Stimulated activated CD8-positive, alpha-beta memory T cell treated with anti-CD3 and anti-CD28 coated beads, Interleukin-4, amount 100 ng/mL, for 48 hours (primary cell): ENCODE measurements at places on chromosomes 12 and 14.

DNA sequence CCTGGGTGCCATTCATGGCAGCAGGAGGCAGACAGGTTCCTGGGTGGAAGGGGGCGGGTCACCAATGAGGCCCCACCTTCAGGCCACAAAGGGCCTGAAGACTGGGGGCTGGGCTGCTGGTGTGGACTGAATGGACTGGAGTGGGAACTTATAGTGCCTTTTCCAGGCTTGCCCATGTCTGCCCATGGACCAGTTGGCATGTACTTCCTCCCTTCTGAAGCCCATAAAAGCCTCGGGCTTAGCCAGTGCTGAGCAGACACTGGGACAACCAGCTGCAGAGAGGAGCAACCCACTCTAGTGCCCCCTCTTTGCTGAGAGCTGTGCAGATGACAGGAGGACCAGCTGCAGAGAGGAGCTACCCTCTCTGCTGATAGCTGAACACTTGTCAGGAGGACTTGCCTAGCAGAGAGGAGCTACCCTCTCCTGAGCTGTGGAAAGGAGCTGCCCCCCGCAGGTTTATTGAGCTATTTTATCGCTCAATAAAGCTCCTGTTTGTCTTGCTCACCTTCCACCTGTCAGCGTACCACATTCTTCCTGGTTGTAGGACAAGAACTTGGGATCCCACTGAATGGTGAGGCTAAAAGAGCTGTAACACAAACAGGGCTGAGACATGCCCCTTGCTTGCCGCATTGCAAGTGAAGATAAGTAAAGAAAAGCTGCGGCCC lies 34.0 kb downstream of the APAF1 start:
- no peak for DNase-seq

DNA sequence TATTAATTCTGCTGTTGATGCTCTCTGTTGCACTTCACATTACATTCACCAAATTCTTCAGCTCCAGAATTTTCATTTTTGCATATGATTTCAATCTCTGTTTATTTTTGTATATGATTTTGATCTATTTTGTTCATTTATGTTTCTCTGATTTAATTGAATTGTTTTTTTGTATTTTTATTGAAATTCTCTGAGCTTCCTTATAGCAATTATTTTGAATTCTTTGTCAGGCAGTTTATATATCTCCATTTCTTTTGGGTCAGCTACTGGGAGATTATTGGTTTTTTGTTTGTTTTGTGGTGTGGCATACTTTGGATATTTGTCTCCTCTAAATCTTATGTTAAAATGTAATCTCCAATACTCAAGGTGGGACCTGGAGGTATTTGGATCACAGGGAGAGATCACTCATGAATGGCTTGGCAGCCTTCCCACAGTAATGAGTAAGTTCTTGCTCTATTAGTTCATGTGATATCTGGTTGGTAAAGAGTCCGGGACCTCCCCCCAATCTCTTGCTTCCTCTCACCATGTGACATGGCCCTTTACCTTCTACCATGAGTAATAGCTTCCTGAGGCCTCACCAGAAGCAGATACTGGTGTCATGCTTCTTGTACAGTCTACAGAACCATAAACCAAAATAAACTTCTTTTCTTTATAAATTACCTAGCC lies 8.7 kb upstream of the TCL1A start:
- no peak for DNase-seq

- no peak for DNase-seq
These were observed 27.3 kb downstream of the CCDC88C start for GRCh38 chr14:91390165-91390778.

DNA sequence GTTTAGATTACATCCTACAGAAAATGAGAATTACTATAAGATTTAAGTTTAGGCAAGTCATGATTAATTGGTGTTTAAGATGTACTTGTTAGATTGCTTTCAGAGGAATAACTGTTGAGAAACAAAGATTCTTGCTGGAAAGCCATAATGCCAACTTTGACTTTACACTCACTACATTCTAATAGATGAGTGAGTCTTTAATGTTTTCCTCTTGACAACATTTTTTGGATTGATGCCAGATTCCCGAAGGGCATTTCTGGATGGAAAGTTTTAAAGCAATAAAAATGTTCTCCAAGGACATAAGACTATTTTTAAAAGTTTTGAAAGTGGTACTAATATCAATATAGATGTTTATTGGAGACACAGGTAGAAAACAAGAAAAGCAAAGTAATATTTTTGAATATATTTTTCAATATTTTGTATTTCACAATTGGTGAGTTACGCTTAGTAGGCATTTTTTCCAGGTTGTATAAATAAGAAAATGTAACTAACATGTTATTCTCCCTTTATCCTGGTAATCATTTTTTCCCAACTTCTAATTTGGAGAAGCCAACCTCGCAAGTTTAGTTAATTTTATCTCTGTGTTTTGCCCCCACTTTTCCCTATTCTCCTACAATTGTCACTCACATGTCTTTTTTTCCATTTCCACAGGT lies 307.3 kb downstream of the CEP128 start:
- DNase-seq = no peak

DNA sequence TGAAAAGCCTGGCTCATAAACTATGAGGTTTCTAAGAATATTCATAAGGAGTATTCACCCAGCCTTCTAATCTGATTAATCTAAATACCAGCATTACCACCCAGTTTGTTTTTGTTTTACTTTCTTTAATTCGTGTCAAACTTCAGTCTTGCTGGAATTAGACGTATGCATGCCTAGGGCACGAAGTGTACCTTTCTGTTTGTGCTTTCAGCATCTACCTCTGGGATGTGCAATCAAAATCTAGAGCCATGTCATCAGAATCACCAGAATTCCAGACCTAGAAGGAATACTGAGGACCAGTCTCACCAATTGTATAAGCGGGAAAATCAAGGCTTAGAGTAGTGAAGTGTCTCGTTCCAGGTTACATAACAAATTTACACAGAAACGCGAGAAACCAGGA lies 57.3 kb downstream of the KITLG start:
- DNase-seq = no peak

DNA sequence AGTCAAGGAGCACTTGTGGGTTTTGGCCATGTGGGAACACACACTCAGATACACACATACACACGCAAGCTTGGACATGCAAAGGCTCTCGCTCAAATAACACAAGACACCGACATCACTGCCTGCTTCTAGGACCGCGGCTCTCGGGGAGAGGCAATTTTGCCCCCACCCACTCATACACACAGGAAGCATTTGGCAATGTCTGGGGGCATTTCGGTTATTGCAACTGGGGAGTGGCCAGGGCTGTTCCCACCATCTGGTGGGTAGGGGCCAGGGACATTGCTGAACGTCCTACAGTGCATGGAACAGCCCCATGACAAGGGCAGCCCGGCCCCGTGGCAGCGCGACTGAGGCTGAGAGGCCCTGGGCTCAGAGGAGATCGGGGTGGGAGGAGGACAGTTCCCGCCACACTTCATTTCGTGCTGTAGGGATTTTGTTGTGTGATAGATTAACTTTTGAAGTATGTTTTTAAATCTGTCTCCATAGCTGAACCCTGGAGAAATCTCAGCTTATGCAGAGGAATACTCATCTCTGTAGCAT lies 35.6 kb downstream of the RIMBP2 start:
- no peak for DNase-seq

- DNase-seq = no peak
These were observed 135.9 kb downstream of the TMEM30B start for GRCh38 chr14:61145034-61145902.

- no peak for DNase-seq
These were observed 12.8 kb downstream of the KRT80 start for GRCh38 chr12:52178984-52179383.

DNA sequence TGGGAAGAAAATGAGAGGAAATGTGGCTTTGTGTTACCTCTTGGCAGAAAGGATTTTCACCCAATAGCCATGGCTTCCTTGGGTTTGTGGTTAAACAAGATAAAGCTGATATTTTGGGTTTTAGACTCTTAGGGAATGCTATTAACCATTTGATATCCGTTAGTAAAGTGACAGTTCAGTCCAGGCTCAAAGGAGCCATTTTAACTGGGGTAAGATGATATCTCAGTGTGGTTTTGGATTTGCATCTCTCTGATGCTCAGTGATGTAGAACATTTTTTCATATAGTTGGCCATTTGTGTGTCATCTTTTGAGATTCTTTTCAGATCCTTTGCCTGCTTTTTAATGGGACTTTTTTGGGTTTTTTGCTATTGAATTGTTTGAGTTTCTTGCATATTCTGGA lies 30.1 kb downstream of the IFT43 start:
- no peak for DNase-seq

- DNase-seq = no peak
These were observed 696.9 kb upstream of the FBXO33 start for GRCh38 chr14:40129159-40129558.

- DNase-seq = peak; percentile 71
These were observed 30.2 kb upstream of the CIPC start for GRCh38 chr14:77067632-77068516.

DNA sequence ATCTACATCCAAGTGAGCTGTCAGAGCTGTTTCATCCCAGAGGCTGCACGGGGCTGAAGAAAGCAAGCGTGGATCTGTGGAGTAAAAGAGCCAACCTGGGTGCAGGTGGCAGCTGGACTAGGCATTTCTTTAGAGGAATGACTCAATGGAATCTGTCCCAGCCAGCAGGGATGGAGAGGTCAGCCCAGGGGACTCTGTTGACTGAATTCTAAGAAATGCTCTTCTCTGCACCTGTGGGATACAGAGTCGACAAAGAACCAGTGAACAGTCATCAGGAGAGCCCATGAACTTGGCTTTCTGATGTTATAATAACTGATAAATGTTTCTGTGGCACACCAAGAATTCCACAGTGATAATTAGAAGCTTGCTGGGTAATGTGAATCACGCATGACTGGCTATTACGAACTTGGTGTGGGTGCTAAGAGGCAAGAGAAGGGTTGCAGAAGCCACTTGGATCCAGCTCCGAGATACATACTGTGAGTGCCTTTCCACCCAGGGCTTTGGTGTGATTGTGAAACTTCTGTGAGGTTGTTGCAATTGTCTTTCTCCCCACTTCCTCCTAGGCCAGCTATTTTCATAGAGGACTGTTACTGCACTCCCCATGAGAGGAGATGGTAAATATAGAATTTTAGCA lies 16.2 kb downstream of the PYGL start:
- no peak for DNase-seq

- no peak for DNase-seq
These were observed 5.0 kb downstream of the CACNB3 start for GRCh38 chr12:48823281-48823680.

DNA sequence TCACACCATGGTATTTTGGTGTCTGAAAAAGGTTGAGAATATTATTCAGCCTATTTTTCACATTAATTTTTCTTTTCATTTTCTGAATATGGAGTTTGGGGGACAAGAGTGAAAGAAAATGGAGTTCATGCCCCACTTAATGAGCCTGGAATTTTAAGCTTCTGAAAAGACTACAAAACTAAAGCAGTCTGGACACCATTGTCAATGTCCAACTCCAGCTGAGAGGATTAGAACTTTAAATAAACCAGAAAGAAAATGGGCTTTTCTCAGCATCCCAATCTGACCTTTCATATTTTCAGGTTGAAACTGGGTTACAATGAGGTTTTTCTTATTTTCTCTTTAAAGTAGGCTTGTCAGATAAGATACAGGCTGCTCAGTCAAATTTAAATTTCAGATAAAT lies 207.7 kb downstream of the SLC6A15 start:
- no peak for DNase-seq

- DNase-seq = no peak
These were observed 128.2 kb downstream of the TMEM117 start for GRCh38 chr12:43964033-43964432.

DNA sequence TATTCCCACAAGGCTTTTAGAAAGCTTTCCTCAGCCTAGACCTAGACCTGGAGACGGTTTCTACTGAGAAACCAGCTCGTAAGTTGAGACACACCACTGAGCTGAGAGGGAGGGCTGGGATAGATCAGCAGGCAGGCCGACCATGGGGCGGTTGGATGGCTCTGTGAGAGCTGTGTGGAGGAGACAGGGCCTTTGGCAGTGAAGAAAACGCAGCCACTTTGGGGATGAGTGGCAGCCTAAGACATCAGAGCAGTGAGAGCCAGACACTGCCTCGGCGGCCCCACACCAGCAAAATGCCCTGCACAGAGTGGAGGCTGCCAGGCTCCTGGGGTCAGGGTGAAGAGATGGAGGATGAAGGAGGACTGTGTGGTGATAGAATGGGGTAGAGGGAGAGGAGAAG lies 46.0 kb downstream of the CACNA2D4 start:
- DNase-seq = no peak

DNA sequence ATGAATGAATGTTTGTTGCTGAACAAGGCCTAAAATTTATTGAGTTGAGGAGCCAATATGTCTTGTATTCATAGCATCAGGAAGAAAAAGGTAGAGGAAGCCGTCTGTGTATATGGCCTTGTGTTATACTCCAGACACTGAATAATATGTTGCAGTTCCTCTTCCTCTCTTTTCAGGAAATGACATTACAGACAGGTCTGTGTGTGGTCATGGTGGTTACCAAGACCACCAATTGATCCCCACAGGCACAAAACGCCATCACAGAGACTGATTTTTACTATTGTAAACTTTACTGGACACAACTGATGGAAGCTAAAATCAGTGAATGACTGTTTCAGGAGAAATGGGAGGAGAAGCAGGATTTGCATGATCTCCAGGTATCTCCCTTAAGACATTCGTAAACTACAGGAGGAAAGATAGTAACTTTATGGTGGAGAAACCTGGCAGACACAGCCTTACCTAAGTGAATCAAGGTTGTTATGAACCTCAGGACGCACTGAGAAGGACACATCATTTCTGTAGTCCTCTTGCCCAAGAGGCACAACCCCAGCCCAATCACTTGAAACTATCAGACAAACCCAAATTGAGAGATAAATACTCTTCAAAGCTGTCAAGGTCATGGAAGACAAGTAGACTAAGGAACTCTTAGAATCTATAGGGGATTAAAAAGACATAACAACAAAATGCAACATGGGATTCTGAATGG lies 334.1 kb upstream of the RGS6 start:
- DNase-seq = no peak

- no peak for DNase-seq
These were observed 363.2 kb upstream of the DDHD1 start for GRCh38 chr14:53516261-53516774.

DNA sequence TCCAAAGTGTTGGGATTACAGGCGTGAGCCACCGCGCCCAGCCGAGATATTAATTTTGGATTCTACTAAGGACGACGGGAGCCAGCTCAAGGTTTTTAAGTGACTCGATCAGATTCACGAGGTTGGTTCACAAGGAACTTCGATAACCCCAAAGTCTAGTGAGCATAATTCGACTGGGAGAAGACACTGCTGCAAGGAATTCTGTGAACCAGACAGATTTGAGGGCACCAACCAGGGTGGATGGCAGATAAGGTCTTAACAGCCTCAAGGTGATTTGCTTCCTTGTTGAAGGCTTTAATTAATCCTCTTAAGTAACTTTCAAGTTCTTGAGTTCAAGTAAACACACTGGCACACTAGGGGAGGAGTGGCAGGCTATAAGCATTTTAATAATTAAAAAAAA lies 1.1 kb upstream of the KLHDC2 start:
- DNase-seq = no peak

DNA sequence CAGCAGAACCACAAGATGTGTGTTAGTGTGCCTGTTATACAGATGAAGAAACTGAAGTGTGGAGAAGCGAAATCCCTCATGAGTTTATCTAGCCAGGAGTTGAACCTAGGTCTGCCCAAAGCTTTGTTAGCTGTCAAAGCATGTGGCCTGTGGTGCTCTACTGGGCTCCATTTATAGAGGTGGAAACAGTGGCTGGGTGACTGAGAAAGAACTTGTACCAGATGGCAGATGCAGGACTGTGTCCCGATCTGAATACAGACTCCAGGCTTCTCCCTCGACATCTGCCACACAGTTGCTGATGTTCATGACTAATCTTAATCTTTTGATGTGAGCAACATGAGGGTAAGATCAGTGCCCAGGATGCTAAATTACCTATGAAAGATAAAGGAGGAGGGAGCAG lies 89.1 kb downstream of the C12orf75 start:
- no peak for DNase-seq
